Left renal pelvis (tissue), 4 donors: ENCODE measurements at places on chromosomes 7 and 10. TPM values are rescaled to one million over a fixed set of nuclear protein-coding genes. Genes with fewer than 3 reads are reported as not detected.

DNA sequence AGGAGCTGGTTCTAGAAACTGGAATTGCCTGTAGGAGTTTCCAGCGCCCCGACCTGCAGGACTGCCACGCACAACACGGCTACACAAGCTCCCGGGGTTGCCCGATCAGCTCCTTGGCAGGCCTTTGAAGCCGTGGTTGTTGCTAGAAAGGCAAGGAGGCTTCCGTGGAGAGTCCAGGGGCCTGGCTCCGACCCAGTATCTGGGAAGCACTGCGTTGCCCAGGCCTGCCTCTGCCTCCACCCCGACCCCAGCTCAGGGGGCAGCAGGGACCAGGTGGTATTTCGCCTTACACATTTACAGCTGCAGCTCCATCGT is 54.4 kb downstream of the PROSER2 start:
- no peak for DNase-seq

The DRGX gene
- polyA plus RNA-seq, result 0.06 TPM

- DNase-seq, result no peak
Measured at GRCh38 chr7:29077176-29077575, 69.2 kb downstream of the CPVL start.

DNA sequence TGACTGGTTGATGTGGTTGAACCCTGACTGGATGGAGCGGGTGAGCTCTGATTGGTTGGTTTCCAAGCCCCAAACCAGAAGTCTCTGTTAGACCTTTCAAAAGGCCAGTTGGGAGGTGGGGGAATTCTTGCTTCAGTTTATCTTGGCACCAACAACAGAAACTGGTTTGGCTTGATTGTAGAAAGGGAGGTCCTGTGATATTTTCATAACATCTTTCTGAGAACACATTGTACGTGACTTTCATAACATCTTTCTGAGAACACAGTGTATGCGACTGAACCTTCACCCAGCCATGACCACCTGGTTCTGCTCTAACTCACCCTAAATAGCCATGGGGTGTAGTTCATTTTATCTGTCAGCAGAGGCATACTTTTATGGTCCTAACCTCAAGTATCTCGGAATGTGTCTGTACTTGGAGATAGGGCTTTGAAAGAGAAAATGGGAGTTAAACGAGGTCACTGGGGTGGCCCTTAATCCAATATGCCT is 88.3 kb downstream of the GALNT17 start:
- no peak for DNase-seq

DNA sequence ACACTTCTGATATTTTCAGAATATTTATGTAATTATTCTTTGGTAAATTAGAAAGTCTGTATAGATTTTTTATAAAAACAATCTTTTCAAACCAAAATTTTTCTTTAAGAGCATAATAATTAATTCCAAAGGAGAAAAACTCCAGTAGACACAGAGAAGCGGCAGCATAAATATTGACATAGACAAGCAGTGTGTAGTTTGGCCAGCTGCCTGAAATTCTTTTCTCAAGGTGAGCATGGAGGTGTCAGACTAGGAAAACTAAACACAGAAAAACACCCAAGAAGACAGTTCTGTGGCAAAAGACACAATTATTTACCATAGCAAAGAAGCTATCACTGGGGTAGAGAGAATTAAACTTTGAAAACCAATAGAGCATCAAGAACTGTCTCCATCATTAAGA is 82.4 kb downstream of the KLF6 start:
- DNase-seq, result no peak

GRCh38 chr7:93923296-93923695 is 1.8 kb downstream of the GNG11 start:
- no peak for DNase-seq

DNA sequence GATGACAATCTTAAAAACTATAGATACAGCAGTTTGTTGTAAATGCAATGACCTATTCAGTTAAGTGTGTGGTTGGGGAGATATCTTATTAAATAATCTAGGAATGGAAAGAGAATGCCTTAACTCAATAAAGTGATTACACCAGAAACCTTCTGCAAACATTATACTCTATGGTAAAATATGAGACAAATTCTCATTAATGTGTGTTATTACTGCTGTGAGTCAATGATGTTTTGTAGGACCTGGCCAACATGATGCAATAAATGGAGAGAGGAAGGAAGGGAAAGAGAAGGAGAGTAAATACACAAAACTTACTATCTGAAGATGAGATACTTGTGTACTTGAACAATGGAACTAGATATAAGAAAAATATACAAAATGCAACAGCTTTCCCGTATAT is 25.1 kb downstream of the MKX start:
- DNase-seq, result no peak

DNA sequence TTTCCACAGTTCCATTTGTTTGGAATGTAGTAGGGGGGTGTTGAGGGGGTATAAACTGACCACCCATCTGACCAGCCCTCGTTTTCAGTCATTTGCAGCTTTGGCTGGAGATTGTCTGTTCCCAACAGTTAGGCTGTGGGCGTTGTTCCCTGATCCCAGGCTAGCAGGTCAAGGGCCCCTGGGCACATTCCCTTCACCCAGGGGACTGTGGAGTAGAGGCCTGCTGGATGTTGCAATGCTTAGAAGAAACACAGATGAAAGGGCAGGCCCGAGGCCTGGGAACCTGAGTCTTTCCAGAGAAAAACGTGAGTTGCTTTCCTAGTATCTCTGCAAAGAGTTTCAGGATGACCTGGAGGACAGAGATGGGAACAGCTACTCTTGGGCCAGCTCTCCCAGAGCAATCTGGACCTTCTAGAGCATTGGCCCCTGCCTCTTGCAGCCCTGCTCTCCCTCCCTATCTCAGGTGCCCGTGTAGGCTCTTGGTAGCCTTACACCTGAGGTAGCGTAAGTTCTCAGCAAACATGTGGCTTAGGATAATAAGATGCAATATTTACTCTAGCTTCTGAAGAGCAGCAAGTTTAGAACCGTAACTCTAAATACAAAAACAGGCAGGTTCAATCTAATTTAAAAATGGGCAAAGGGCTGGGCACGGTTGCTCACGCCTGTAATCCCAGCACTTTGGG is 99.4 kb upstream of the EFCAB10 start:
- DNase-seq, result no peak
